ENCODE measurements at places on chromosomes 1 and 21.

- no peak for DNase-seq
Observed at GRCh38 chr1:232223183-232223708, 406.7 kb downstream of the SIPA1L2 start.

DNA sequence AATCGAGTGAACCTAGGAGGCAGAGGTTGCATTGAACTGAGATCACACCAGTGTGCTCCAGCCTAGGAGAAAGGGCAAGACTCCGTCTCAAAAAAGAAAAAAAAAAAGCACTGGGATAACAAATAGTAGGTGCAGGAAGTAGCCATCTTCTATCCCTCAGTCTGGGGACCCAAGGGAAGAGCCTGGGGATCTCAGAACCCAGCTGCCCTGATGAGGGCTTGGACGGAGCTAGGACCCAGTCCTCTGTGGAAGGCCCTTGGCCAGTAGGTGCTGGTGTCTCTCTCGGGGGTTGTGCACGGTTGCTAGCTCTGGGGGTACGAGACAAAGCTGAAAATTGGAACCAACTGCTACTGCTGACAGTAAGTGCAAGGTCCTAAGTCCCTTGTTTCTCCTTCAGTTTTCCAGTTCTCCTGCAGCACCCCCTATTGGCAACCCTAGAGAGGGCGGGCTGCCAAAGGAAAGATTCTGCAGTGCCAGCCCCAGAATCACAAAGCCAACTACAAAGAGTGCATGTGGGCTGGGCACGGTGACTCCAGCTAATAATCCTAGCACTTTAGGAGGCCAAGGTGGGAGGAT lies 57.6 kb upstream of the KIF1B start:
- DNase-seq, result peak; percentile 38

DNA sequence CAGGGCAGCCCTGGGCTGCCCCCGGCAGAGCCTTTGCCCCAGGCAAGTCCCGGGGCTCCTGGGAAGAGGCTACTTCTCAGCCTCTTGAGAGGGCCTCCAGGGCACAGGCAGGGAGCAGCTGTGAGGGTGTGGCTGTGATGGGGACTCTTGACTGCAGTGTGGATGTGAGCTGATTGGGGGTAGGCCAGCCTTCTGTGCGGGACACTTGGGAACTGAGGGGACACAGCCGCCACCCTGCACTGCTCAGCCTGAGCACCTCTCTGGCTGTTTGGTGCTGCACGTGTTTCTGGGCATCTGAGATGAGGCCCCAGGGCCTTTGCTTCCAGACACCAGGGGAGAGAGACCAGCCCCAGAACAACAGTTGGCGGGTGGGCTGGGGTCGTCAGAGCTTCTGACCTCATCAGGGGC lies 62.1 kb downstream of the SKI start:
- peak; percentile 40 for DNase-seq

DNA sequence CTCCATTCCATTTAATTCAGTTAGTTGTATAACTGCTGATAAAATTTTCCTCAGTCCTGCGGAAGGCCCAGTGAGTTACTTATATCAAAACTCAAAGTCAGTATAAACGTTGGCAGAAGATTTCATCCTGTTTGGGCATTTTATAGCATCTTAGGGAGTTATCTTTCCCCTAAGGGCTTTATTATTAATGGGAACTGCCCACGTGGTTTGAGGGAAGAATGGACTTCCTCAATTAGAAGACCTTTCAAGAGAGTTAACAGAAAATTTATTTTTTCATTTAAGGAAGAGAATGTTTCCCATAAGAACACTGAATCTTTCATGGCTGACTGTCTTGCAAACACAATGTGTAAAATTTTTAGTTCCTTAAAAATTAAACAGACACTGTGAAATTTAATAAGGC lies 400.1 kb downstream of the NEGR1 start:
- no peak for DNase-seq

DNA sequence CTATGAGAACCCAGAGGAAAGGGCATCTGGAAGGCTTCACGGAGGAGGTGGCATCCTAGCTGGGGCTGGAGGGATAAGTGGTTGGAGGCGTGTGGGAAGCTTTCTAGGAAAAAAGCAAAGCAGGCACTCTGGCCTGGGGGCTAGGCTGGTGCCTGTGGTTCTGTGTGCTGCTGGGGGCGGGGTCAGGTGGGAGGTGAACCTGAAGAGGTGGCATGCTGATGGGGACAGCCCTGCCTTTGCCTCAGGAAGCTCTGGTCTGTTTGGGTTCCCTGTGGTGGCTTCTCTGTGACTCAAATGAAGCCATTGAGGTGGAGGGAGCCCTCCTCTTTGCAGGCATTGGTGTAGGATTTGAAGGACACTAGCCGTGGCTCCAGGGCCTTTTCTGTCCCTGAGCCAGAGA lies 221.6 kb upstream of the POU3F1 start:
- DNase-seq, result no peak

DNA sequence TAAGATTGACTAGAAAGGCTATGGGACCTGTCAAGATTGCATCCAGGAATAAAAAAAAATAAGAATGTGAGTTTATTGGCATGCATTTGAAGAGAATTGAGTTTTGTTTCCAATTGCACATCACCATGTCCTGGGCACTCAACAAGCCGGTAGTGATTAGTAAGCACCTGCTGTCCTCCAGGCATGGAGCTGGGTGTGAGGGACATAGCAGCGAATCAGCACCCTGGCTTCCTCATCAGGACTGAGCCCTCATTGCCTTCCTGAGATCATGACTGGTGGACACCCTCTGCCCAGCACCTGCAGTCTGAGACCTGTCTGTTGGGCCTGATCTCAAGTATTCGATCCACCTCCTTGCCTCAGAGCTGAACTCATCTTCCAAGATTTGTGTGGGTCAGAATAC lies 26.8 kb downstream of the S100A6 start:
- no peak for DNase-seq

- no peak for DNase-seq
Observed at GRCh38 chr1:55155522-55155921, 59.6 kb downstream of the USP24 start.

- no peak for DNase-seq
Observed at GRCh38 chr1:223203694-223204093, 60.6 kb upstream of the TLR5 start.

GRCh38 chr1:225814381-225814780 lies 4.5 kb downstream of the EPHX1 start:
- DNase-seq, result no peak

DNA sequence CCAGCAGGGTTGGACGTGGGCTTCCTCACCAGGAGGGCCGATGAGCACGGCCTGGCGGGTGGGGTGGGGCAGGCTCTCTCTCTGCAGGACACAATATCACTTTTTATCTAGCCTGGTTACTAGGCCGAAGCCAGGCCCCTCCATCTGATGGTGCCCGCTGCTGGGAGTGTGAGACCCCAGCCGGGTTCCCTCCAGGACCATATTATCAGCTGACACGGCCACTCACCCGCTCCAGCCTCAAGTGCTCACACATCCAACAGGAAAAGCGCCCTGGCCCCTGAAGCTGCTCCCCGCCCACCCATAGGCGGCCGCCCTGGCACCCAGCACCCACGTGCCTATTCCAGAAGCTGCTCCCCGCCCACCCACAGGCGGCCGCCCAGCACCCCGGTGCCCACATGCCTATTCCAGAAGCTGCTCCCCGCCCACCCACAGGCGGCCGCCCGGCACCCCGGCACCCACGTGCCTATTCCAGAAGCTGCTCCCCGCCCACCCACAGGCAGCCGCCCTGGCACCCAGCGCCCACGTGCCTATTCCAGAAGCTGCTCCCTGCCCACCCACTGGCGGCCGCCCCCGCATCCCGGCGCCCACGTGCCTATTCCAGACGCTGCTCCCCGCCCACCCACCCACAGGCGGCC lies 5.0 kb downstream of the SLC19A1 start:
- DNase-seq, result no peak

DNA sequence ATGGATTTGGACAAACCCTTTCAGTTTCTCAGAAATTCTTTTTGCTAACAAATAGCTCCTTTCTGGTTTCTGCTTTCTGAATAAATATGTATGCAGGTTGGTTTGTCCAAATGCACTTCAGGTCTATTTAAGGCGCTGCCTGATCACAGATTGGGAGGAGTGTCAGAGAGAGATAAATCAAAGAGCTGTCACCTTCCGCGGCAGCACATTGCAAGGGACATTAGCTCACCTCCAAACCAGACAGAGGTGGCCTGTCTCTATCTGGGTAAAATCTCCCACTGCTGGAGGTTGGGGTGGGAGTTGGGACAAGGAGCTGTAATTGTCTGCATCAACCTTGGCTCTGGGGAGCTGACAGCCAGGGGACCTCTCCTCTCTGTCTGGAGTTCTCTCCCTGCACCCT lies 25.2 kb downstream of the PRAMEF20 start:
- no peak for DNase-seq

DNA sequence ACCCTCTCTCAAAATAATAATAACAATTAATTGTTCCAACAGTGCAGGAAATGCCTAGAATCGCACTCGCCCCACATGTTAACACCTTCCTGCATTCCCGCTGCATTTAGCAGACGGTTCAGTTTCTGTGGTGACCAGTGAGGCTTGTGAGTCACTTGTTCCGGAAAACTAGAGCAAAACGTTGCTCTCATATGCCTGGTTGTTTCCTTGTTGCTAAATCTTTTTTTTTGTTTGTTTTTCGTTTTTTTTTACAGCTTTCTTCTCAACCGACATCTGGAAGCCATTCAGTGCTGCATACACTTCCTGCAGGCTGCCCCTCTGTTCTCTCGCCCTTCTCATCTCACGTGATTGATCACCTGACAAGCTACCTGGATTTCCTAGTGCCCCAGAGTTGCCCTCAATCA lies 56.9 kb upstream of the TMPRSS2 start:
- no peak for DNase-seq

DNA sequence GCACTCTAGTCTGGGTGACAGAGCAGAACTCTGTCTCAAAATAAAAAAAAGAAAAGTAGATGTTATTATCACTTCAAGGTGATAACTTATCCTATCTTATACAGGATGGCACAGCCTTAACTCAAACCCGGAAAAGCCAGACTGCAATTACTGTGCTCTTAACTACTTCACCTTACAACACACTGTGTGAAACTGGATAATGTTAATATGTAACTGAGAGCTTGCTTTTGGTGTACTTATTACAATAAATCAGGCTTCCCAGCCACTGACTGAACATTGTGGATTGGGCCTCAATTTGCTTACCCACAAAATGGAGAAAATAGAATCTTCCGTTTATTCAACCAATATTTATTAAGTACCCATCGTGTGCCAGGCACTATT lies 1.4 kb downstream of the ORC1 start:
- no peak for DNase-seq

DNA sequence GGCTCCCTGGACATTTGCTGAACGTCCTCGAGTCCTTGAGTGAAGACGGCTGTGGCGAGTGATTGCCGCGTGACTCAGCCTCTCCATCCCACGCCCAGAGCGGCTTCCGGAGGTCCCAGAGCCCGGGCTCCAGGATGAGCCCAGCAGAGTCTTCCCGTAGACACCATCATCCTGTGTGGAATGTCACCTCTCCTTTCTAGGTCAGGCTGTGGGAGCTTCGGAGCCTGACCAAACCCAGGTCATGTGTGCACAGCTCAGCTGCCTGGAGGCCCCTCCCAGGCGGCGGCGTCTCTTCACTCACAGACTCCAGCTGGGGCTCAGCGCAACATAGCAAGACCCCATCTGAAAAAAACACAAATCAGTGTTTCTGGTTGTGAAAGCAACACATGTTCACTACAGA lies 38.2 kb downstream of the PRKCZ start:
- DNase-seq, result no peak

DNA sequence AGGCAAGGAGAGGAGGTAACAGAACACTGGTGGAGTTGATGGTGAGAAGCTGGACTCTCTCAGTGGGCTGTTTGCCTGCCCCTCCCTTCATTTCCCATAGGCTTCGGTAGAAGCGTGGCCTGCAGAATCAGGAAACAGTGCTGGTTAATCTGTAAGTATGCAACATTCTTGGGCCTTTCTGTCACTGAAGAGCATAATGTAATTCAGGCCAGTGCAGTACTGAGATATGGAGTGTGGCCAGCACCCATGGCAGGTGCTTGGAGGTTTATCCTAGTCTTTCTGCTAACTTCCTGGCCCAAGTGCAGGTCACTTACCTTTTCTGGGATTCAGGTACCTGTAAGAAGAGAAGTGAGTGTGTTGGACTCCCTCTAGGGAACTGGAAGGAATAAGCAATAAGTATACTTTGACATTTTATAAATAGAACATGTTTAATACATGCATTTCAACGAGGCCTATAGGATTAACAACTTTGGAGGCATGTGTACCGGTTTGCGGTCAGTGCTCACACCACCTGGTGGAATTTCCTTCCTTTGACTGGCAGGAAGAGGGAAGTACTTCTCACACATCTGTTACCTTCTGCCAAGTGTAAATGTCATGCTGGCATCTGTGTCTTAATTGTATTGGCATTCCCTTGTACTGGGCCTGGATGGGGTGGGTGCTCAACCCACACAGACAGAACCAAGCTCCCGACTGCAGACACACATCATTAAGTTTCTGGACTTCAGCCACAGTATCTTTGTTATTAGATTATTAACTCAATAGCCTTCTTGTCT lies 105.5 kb downstream of the KIF26B start:
- peak; percentile 6 for DNase-seq

DNA sequence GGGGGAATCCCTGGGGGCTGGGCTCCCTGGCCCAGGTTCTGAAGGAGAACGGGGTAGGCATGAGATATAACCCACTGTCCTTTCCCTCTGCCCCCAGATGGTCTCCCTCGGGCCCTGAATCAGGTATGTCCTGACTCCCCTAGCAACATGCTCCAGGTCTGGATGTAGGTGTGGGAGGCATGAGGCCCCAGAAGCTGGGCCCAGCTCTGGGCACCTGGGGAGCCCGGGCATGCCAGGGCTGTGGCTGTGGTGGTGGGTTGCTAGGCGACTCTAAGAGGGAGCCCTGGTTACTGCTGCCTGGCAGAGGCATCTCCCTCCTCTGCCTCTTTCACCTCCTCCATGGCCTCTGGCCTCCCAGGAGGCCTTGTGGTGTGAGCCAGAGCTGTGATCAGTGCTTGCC lies 16.2 kb downstream of the FOXO6 start:
- no peak for DNase-seq

DNA sequence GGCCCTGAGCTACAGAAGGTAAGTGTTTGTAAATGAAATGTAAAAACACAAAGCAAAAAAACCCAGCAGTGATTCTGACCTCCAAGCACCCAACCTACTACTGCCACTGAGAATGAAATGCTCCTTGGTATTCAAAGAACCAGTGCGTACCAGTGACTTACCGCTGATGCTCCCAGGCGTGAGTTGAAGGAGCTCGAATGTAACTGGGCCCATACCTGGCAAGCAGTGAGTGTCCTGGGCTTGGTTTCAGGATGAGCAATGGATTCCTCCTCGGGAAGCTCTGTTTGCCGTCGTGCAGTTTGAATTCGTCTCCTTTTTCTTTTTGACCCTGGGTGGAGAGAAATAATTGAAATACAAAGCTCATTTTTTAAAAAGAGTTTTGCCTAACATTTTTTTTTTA lies 121.9 kb downstream of the ATG4C start:
- DNase-seq, result no peak

DNA sequence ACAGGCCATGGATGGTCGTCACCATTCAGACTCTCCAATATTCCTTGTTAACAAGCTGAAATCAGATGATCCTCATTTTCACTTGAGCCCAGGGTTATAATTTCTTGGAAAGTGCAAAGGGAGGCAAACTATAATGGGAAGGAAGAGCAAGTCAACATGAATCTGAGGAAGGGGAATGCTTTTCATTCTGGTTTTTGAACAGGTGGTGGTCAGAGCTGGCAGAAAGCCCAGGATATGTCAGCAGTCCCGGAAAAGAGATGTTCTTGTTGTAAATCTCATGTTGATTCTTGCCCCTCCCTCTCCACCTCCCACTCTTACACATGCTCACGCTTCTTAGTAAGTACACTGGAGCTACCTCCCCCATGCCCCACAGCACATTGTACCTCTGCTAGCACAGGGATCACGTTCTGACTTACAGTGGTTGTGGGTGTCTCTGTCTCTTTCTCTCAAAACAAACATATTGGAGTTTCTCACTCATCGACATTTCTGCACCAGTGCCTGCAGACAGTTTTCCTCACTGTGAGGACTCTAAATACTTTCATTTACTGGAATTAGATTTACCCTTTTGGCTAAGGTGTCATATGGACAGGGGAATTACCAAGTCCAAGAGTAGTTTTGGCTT lies 77.6 kb downstream of the XCL2 start:
- peak; percentile 90 for DNase-seq
